ENCODE measurements at places on chromosomes 3 and 15.

DNA sequence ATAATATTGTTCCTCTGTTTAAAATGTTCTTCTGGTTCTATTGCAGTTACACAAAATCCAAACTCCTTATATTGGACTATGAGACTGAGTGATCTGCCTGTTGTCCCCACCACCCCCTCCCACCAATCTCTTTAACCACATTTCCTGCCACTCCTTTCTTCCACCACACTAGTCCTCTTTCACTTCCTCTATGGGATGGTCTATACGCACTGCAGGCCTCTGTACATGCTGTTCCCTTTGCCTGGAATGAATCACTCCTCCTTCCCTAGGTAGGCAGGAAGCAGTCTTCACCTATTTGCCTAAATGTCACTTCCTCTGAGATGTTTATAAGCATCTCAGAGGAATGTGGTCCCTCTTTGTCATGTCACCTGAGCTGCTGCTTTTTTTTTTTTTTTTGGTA is 4.0 kb downstream of the MAP2K1 start:
- DNase-seq = no peak

DNA sequence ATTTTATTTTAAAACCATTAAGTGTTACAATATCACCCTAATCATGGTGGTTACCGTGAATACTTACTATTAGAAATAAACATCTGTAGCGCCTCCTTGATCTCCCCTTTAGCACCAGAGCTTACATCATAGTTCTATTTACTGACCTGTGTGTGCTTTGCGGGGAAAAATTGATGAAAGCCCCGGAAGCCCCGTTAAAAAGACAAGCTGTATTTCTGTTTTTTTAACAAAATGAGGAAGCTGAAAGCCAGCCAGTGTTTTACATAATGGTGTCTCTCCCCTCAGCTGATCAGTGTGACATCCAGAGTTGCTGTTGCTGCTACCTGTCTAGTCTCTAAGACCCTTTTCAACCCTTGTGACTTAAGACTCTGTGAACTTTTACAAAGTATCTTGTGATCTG is 100.8 kb downstream of the OPA1 start:
- no peak for DNase-seq

- DNase-seq = no peak
Measured at GRCh38 chr15:85636351-85636750, 158.4 kb downstream of the KLHL25 start.

DNA sequence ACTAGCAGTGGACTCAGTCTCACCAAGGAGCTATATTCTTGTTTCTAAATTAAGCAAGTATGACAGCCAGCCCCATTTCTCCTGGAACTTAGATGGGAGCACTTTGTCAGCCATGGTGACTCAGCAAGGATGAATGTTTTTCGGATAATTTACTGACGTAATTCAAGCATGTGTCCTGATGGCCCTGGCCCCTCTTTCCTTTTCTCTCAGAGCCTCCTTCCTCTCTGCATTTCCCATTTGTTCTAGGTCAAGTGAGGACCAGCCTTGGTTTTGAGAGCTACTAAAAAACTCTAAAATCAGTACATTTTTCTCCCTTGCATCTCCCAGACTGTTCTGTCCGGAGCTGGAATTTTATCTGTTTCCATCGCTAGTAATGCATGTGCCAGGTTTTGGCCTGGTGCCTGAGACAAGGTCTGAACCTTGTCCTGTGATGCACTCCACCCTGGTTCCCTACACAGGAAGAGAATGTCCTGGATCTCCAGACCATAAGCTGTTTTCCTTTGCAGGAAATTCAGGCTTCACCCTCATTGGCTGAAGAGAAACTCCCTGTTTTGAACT is 256.6 kb upstream of the ROPN1 start:
- no peak for DNase-seq

DNA sequence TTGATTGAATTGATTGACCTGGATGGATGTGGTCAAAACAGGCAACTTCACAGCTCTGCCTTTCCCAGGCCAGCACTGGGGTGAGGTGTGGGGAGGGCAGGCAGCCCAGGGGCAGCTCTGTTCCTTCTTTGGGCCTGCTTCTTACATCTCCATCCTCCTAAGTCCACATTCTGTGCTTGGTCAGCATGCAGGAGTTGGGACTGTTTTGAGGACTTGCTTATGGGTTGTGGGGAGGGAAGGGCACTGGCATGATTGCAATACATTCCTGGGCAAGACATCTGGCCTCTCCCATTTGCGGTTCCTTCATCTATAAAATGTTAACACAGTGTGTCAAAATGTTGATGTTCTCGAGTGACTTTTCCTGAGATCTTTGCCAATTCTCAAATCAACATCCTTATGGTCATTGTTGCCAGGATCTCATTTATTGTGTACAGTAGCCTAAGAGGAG is 84.1 kb downstream of the ST6GAL1 start:
- DNase-seq = no peak

- DNase-seq = no peak
Measured at GRCh38 chr3:31668242-31668641, 135.5 kb downstream of the STT3B start.

- no peak for DNase-seq
Measured at GRCh38 chr15:66502491-66502890, 2.2 kb downstream of the RPL4 start.

DNA sequence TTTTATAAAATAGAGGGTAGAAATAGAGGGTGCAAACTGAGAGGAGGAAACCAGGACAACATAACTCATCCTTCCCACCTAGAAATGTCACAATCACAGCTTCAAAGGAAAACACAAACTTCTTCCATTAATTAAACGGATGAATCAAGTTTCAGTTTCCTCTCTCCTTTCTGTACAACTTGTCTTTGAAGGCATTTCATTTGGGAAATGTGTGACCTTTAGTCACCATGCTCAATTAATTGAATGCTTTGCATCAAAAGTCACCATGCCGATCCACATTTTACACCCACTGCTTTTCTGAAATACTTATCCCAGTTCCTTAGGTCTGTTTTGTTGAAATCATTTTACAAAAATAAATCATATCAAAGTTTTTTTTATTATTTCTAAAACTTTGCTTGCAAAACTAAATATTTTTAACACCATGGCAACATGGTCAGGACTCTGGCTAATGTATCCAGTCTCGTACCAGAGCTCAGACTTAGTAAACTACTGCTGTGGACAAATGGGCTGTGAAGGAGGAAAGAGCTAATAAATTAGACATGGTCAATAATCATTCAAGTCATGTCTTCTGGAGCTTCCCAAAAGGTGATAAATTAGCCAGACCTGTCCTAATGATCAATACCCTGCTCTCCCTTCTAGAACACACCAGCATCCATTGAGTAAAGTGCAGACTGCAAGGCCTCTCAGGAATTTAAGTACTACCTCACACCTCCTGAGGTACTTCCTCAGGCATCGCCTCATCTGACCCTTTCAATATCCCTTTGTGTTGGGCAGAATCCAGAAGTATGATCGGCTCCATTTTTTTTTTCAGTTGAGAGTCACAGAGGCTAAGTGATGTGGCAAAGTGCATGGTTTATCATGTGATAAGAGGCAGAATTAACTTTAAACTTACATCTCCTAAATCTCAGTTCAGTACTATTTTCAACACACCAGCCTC is 161.3 kb downstream of the GREM1 start:
- no peak for DNase-seq

DNA sequence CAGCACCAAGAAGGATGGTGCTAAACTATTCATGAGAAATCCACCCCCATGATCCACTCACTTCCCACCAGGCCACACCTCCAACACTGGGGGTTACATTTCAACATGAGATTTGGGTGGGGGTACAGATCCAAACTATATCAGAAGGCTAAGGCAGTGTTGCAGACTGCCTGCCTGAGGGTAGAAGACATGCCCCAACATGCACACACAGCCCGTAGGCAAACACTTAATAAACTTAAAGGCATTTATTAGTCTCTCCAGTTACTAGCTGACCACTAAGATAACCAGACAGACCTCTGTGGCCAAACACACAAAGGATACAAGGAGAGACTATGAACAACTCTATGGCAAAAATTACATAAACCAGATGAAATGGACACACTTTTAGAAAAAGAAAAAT is 10.2 kb downstream of the FAM162A start:
- no peak for DNase-seq

- DNase-seq = no peak
Measured at GRCh38 chr3:137249311-137249940, 291.6 kb downstream of the IL20RB start.

DNA sequence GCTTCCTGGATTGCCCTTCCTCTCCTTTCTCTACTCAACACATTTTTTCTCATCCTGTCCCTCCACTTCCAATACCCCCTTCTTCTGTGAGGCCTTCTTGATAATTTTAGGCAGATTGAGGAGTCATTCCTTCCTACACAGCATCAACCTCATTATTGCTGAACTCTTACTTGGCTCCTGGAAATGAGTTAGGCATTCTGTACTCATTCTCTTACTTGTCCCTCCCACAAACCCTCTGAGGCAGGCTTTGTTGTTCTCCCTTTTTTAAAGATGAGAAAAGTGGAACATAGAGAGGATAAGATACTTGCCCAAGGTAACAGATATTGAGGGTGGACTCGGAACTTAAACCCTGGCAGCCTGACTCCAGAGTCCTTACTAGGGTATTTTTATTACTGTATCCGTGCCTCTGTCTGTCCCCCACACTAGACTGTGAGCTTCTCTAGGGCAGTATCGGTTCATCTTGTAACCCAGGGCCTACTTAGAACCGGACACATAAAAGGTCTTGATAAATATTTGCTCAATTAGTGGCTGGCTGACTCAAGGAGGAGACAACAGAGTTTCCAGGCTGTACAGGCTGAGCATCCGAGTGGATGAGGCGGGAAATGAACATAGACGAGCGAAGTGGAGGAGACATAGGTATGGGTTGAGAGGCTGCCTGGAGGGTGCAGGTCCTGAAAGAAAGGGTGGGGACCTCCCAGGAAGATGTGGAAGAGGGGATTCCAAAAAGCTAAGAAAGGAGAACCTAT is 148.7 kb upstream of the ATP2B2 start:
- no peak for DNase-seq

DNA sequence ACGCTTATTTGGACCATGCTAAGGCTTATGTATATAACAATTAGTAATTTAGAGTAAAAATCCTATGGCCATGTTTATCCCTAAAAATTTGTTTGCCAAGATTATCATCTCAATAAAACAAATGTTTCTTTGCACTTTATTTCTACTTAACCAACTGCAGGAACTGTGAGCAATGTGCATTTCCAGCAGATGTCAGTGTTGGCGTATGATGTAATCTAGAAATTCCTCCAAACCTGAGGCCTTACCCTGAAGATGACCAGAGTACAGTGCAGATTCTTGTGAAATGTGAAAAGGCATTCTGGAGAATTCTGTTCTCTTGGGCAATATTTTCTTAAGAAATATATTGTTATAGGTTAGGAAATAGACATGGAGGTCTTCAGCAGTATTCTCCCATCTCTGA is 205.9 kb downstream of the MBNL1 start:
- DNase-seq = no peak

DNA sequence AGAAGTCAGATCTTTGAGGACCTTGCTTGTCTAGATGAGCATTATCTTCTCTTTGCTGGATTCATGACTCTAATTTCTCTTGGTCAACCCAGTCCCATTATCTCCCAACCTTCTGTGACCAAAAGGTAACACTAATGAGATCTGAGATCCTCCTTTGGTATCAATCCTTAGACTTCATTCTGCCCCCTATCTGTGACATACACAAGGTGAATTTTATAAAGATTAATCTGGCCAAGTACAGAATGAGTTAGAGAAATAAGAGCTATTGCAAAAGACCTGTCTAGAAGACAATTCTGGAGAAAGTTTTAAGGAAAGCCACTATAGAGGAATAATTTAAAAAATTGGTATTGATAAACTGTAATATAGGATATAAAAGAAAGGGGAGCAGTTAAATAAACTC is 113.8 kb upstream of the KCNMB2 start:
- DNase-seq = no peak

- no peak for DNase-seq
Measured at GRCh38 chr3:2099779-2100191, 1.1 kb downstream of the CNTN4 start.

DNA sequence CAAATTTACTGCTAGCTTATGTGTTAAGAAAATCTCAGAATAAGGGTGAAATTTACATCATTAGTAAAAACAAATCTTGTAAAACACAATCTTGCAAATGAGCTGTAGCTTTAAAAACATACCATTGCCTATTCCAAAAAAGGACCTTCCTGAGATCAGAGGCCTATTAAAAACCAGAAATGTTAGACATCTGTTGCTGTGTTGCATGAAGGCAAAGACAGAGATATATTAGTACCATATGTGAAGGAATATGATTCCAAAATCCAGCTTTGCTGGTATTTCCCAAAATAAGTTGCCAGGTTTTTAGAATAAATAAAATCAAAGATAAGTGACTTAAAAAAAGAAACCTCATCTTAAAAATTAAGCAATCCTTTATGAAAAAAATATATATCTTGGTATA is 504.1 kb upstream of the CDIN1 start:
- no peak for DNase-seq

DNA sequence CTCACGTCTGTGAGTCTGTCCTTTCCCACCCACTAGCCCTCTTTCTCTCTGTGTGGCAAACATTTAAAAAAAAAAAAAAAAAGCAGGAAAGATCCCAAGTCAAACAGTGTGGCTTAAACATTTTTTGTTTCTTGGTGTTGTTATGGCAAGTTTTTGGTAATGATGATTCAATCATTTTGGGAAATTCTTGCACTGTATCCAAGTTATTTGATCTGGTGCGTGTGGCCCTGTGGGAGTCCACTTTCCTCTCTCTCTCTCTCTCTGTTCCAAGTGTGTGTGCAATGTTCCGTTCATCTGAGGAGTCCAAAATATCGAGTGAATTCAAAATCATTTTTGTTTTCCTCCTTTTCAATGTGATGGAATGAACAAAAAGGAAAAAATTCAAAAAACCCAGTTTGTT is 97.7 kb downstream of the GAP43 start:
- no peak for DNase-seq

GRCh38 chr15:53539878-53540277 is 219.6 kb downstream of the WDR72 start:
- DNase-seq = no peak

DNA sequence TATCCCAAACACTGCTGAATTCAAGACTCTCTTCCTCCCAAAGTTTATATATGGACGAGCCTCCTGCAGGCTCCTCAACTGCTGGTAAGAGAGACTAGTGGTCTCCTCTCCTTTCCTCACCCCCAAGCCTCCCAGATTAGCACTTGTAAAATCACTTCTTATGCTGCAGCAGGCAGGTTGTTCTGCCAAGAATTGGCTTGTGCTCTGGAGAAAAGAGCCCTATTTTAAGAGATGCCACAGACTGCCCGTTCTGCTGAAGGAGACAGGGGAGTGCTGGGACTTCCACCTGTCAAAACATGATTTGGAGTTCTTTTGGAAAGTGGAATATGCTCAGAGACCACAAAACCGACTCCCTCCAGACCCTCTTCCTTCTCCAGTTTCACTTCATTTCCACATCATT is 230.9 kb upstream of the EIF1B start:
- DNase-seq = no peak

GRCh38 chr3:23461069-23461468 is 257.9 kb downstream of the UBE2E2 start:
- no peak for DNase-seq
